Activated CD4-positive, CD25-positive, alpha-beta regulatory T cell (primary cell): ENCODE measurements at places on chromosomes 1 and 21.

DNA sequence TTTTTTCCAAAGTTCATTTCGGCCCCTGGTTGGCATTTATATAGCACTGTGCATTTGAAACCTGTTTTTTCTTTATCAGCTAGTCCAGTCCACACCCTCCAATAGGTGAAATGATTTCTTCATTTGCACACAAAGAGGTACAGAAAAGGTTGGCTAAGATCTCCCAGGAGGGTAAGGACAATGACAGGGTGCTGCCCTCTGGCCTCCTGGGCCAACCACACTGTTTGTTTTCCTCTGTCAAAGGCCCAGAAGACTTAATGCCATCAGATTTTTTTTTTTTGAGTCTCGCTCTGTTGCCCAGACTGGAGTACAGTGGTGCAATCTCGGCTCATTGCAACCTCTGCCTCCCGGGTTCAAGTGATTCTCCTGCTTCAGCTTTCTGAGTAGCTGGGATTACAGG, 70.1 kb upstream of the EFHD2 start:
- DNase-seq, result no peak

DNA sequence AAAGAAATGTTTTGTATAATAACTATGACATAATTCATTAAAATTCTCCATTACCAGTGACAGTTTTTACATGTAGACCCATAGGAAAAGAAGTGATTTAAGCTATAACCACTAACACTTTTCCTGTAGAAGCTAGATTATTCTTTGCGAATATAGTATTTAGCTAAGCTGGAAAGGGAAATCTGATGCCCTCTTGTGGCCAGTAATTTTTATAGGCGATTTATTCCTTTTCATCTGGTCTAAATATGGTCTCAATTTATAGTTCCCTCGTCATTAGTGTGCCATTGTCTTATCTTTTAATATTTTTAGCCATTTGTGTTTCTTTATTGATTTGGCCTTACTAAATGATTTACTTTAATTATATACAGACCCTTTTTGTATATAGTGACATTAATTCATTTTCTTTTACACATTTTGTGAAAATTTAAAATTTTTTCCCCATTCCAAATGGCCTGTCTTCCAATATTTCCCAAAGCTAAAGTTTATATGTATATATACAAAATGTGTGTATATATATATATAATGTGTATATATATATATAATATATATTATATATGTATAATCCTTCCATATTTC, 26.7 kb downstream of the BTG3 start:
- no peak for DNase-seq

DNA sequence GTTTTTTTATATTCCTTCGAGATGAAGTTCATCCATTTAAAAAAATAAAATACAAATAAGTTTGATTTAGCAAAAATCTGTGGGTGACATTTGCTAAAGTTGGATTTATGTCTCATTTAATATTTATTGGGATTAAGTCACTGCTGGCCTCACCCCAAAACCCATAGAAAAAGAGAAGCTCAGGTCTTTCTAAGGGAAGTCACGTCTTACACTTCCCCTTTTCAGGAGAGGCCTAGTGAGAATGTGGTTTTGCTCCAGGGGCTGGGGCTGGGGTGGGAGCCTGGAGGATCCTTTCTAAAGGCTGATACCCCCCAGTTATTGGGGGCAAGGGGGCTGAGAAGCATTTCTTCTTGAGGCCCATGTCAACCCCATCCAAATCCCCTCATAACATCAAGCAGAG, 300.3 kb downstream of the DSCAM start:
- DNase-seq, result no peak

DNA sequence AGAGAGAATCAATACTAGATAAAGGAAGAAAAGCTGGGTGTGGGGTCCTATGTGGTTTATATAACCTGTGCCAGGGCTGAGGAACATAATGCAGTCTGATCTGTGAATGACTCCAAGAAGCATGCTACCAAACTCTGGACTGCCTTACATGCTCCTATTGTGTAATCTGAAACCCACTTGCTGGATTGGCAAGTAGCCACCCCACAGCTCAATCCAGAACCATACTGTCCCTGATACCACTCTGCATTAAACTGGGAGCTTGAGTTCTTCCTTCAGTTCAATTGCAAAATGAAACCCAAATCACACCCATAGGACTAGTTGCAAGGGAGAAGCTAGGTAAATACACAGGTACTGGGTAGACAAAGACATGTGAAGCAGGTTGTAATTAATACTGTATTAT, 115.4 kb upstream of the NEGR1 start:
- DNase-seq, result no peak

DNA sequence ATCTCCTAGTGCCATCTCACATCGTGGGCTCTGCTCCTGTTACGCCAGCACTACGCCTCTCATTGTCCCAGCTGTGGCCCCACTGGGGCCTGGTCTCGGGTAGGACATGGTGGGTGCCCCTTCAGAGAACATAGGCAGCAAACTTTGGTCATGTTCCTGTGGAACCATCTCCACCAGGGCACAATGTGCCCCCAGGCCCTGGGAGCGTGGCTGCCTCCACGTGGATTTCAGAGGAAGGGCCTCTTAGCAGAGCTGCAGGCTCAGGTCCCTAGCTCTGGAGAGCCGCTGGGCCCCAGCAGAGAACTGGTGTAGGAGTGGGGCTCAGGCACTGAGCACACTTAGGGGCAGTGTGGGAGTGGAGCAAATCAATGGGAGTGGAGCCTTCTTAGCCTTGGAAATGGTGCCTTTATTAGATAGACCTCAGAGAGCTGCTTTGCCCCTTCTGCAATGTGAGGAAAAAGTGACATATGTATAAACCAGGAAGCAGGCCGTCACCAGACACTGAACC, 460.0 kb downstream of the NCAM2 start:
- DNase-seq, result no peak

DNA sequence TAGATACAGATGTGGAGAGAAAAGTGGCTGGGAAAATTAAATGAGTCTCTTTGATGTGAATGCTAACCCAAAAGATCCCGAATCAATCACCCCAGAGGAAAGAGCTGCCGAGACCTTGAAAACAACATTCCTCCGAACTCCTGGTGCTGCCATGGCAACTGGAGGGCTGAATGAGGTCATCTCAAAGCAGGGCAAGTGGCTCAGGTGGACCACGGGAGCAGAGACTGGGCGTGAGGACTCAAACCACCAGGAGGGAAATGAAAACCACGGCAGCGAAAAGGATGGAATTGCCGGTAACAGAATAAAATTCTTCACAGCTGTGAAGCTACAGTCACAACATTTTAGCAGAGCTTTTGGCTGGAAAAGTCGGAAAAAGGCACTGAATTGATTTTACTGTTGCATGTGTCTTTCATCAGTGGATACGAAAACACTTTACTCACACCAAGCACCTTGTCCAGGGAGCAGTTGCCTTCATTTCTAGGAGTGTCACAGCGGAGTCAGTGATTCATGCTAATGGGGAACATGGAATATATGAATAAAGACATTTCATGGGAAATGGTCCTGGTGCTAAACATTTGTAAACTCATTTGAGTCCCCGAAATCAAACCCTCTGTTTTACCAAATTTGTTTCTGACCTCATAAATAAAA, 23.2 kb upstream of the BECN2 start:
- DNase-seq, result no peak

GRCh38 chr1:153494976-153495535, 34.6 kb upstream of the S100A7 start:
- peak; percentile 78 for DNase-seq

- no peak for DNase-seq
Observed at GRCh38 chr1:216073793-216074595, 349.3 kb downstream of the USH2A start.
